ENCODE measurements at places on chromosomes 4 and X.

- DNase-seq = no peak
These were observed 11.3 kb downstream of the SLC38A5 start for GRCh38 chrX:48458711-48459110.

- DNase-seq = peak; percentile 75
These were observed 68.3 kb downstream of the CRMP1 start for GRCh38 chr4:5824635-5825034.

DNA sequence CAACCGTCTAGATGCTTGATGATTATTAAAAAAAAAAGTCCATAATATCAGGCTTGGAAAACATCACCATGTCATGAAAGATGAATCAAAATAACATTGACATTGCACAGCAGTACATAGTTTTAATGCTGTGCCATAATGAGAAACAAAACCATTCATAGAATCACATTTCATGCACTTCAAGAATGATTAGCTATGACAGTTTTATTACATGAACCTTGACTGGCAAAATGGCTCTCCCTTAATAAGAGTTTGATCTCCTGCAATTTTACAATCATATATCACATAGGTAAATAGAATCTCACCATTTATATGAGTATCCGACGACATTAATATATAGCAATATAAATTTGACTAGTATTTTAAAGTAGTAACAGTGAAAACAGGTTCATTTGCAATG is 49.8 kb downstream of the TECRL start:
- no peak for DNase-seq

DNA sequence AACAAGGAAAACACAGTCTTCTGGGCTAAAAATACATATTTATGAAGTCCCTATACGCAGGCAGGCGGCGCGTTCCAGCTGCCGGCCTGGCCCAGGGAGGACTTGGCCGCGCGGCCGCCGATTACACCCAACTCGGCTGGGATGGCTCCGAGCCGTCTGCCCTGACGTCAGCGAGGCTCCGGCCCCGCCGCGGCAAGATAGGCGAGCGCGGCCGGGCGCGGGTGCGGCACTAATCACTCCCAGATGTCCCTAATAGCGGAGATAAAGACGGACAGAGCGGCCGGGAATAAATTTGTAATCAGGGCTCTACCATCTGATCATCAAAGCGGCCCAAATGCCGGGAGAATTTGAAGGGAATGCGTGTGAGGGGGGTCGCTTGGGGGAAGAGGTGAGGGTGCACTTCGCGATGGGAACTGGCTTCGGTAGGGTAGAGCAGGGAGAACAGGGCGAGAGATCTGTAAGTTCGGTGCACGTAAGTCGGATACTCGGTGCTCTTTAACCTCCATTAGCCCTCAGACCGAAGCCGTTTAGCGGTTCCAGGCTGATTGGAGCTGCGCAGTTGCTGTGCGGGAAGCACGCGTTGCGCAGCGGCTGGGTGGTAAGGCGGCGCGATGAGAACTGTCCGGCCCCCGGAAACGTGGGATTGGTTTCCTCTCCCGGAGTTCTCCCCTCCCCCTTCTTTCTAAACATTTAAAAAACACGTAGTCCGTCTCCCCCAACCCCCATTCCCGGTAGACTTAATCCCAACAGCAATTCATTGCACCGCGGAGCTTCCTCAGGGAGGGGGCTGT is 7.7 kb downstream of the HAND2 start:
- peak; percentile 89 for DNase-seq

GRCh38 chrX:8346060-8346459 is 118.6 kb upstream of the VCX3B start:
- no peak for DNase-seq
